ENCODE measurements at places on chromosomes 5 and 9.

DNA sequence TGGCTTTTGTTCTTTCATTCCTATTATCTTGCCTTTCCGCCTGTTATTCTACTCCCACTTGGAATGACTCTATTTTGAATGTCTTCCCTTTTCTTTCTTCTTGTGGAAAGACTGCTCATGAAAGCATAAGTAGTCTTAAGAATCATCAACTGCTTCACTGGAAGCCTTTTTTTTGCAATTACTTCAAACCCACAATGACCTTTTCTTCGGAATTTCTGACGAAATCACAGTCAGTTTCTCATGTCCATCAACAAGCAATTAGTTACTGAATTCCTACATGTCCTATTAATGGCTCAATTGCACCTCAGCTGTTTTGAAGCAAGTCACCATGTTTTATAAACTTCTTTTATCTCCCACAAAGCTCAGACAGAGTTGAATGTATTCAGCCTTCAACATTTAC lies 196.2 kb downstream of the TARS1 start:
- no peak for DNase-seq

GRCh38 chr9:132534832-132535231 lies 47.6 kb upstream of the BARHL1 start:
- DNase-seq: no peak

DNA sequence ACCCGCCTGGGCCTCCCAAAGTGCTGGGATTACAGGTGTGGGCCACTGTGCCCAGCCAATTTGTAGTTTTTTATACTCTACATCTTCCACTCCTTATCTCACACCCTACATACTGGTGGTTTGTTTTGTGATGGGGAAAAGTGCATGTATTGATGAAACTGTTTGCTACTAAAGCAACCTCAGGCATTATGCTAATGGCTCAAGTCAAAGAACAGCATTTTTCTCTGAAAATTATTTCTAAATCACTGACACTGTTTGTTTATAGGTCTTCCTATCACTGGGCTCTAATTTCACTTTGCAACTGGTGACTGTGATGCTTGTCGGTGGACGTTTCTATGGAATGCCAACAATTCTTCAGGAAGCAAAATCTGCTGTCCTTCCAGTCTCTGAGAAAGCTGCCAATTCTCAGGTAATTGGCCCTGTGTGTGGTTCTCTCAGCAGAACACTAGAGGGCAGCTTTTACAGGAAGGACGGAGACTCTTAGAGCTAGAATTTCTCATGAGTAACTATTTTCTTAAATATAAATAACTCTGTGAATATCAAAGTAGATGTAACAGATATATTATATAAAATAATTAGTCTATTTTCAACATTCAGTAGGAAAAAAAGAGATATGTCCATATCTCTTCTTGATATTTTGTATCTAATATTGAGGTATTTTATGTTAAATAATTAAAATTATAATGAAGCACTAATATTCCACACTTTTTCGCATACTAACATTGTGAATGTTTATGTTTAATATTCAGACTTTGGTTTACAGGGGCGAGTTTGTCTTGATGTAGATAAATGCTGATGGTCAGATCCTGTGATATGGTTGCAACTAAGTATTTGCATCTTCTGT lies 244.1 kb downstream of the ADGRV1 start:
- DNase-seq: peak; percentile 32

GRCh38 chr9:112822618-112823017 lies 68.1 kb downstream of the SLC46A2 start:
- no peak for DNase-seq

DNA sequence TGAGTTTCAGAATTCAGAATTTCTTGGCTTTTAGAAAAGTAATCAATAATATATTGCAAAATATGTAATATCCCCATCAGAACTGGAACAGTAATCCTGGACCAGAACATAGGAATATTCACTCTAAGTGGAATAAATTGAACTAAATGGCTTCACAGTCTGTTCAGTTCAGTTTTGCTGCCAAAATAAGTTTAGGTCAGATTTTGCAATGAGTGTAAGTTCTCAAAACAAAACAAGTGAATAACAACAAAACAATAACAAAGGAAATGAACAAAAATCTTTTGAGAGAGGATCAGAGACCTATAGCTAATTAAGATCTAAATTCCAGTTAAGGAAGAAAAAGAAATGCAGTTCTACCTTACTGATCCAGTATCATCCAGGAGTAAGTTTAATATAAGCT lies 9.3 kb downstream of the PTGER4 start:
- no peak for DNase-seq

GRCh38 chr9:18668944-18669343 lies 195.0 kb downstream of the ADAMTSL1 start:
- DNase-seq: no peak

DNA sequence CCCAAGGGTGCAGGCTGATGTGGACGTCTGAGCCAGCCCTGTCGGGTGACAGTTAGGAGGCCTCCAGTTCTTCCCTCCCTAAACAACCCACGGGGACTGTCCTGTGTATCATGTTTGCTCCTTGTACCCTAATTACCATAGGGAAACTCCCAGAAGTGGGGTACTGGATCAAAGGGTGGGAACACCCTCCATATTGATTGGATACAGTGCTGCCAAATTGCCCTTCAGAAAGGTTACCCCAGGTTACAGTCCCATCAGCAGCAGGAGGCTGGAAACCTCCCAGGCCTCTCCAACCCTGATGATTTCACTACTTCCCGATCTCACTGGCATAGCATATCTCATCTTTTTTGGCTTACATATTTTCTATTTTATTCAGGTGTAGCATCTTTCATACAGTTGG lies 22.0 kb downstream of the UBE2QL1 start:
- DNase-seq: no peak

DNA sequence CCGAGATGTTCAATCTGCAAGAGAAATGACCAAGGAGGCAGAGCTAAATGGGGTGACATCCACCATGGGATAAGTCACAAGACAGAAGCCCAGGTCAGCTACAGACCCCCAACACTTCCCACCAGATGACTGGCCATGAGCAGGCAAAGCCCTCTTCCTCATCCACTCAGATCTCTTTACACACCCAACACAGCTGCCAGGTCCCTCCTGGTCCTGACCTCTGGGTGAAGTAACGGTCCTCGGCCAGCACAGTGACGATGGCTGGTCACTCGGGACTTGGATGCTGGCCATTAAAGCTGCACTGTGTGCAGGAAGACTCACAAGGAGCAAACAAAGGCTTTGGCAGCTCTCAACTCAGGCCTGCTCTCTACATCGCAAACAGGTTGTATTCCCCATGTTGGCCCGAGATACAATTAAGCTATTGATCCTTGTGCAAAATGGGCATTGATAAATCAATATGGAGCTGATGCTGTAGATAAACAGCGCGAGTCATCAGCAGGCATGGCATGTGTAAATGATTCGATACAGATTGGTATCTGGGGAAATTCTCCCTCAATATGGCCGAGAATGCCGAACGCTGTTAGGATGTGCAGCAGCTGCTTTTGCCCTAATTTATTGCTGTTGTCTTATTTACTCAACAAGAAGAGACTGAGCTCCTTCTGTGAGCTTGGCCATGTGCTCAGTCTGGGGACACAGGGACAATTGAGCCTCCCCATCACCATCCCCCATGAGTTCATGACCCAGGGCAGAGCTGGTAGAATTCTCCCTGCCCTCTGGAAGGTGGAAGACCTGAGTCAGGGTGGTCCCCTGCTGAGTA lies 98.7 kb downstream of the C5orf15 start:
- DNase-seq: peak; percentile 65

DNA sequence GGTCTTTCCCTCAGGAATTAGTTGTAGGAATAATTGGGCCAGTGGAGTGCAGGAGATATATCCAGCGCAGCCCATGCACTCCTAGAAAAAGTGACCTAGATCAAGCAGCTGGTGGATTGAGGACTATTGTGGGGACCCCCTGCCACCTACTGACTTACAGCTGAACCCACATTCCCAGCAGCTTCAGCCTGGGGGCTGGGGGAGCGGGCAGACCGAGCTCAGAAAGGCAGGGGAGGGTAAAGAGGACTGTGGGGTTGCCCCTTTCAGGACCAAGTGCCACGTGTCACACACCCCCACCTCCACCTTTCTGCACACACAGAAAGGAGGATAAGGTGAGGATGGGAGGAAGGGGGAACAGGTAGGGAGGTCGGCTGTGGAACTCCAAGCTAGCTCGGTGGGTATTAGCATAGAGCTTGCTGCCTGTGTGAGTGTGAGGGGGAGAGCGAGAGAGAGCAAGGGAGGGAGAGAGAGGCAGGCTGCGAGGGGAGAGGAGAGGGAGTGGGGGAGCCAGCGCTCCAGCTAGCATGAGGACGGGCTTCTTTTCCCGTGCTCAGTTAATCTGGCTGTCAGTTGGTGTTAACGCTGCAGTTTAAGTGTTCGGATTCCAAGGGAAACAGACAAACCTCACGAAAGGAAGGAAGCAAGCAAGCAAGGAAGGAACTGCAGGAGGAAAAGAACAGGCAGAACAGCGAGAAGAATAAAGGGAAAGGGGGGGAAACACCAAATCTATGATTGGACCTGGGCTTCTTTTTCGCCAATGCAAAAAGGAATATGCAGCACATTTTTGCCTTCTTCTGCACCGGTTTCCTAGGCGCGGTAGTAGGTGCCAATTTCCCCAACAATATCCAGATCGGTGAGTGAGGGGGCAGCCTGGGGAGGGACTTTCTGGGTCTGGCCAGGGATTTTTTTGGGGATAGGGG lies at the start of gene GRIA1:
GRIA1 (plus strand) TSS at position 553 of the 920 bp plus-strand sequence.
- peak; percentile 34 for DNase-seq

DNA sequence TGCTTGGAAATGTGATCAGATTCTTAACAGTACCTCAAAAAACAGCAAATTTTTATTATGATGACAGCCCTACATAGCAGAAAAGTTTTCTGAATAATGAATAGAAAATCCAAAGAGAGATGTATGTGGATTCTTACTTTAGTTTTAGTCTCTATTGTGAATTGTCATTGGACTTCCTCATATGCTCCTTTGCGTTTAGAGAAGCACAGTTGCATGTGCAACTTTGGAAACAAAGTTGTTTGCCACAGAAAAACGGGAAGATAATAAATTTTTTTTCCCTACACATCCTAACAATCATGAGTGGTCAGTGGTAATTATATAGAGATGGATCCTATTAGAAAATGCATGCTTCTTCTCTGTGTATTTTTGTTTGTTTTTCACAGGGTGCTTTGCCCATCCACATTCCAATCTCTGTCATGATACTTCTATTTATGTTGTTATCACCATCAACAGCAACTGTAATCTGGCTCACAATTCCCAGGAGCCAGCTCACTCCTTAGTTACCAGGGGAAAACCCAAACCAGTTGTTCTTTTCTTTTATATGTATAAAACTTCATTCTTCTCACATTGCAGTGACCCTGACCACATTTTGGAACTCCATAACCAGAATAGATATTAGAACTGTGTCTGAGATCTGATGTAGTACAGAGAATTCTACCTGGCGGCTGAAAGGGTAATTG lies 118.7 kb downstream of the NDUFS4 start:
- no peak for DNase-seq

- no peak for DNase-seq
Measured at GRCh38 chr9:124282442-124283227, 24.9 kb downstream of the NEK6 start.

GRCh38 chr9:124752967-124753366 lies 18.1 kb downstream of the NR6A1 start:
- no peak for DNase-seq

DNA sequence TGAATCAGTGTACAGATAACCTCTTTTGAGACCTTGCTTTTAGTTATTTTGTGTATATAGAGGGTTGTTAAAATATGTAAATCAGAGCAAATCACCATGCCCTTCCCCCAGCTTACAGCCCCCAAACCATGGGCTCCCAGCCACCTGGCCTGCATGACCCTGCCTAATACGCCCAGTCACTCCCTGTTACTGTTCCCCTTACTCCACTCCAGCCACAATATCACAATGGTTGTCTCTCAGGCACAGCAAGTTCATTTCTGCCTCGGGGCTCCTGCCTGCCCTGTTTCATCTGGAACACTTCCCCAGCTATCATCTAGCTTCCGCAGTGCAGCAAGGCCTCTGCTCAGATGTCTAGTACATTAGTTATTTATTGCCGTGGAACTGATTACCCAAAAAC lies 5.0 kb upstream of the CARD19 start:
- no peak for DNase-seq

DNA sequence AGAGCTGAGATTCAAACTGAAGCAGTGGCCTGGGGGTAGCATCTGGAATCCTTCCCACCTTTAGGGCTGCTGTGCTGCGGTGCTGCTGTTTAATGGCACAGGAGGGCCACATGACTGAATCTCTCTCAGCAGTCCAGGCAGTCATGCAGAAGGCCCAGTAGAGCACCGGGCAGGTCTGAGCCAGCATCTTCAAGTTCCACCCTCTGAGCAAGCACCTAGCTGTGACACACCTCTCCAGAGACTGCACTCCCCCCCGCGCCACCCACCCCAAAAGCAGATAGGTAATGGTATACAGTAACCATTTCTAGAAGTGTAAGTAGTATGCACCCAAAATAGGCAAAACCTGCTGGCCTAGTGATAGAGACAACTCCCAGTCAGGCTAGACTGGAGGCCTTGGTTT lies 8.2 kb downstream of the IL4 start:
- no peak for DNase-seq

DNA sequence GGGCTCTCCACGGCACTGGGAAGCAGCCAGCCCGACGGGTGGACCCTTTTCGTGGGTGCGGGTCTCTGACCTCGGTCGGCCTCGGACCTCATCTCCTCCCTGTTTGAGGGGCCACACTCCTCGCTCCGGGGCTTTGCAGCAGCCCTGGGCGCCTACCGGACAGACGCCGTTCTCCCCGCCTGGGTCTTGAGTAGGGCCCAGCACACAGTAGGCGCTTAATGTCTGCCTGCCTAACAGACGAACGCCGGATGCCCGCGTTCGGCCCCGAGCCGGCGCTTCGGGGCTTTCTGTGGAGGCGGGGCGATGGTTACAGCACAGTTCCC lies 842 bp upstream of the GTF3C5 start:
- peak; percentile 35 for DNase-seq

DNA sequence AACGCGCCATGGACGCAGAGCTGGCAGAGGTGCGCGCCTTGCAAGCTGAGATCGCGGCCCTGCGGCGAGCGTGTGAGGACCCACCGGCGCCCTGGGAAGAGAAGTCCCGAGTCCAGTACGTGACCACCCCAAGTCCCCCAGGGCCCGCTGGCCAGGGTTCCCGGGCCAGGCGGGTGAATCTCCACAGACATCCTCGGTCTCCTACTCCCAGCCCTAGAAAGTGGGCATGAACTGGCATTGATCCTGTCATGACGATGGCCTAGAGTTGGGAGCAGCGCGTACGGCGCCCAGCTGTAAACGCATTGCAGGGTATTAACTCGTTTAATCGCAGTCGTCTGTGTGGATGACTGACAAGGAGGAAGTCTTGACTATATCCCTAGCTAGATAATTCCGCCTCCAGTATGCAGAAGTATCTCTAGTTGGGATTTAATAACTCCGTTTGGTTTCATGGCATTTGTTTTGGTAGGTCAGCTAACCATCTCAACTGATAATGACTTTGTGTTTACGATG lies 293 bp downstream of the CENPP start:
- DNase-seq: no peak

- DNase-seq: no peak
Measured at GRCh38 chr5:147791181-147791580, 8.7 kb upstream of the JAKMIP2 start.

DNA sequence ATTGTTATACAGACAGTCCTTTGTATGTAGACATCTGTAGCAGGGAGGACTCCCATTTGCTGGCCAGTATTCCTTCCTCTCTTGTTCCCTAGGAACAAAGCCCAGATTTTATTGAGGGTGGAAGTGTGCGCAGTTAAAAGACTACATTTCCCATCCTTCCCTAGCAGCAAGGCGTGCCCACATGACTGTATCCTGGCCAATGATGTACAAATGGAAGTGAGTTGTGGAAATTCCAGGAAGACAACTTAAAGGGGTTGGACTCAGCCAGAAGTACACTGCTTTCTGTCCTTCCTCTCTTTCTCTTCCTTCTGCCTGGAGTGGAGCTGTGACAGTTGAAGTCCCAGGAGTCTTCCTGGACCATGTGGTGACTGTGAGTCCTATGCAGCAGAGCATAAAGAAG lies 89.0 kb downstream of the HRH2 start:
- no peak for DNase-seq

Measured in glutamatergic neuron (in vitro differentiated cells).